Esophagus muscularis mucosa (tissue), 4 donors: ENCODE measurements at places on chromosomes 2 and 18. TPM values are rescaled to one million over a fixed set of nuclear protein-coding genes. Genes with fewer than 3 reads are reported as not detected.

DNA sequence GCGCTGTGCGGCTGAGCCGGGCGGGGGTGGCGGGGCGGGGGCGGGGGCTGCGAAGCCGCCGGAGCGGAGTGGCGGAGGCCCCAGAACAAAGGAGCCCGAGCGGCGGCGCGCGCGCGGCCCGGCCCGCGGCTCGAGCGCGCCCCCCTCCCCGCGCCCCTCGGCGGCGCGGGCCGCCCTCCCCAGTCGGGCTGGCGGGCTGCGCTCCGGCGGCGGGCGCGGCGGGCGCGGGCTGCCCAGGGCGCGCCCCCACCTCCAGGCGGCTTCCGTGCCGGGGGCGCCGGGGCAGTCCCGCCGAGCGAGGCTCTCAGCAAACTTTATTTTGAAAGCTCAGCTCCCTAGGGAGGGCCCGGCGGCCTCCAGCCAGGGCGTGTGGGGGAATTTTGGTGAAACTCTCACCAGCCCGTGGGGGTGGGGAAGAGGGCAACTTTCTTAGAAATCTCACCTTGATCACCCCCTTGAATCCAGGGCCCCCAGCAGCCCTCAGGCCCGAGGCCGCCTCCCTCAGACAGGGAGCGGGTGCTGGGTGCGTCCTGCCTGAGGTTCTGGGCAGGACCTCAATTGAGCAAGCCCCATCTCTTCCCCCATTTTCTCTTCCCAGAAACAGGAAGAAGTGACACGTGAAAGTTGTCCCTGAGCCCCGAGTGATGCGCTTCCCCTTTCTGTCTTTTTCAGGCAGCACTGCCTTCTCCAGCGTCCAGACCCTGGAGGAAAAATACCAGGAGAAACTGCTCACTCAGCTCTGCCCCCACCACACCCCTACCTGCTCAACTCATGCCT lies 786 bp downstream of the TET3 start:
- DNase-seq, result no peak

DNA sequence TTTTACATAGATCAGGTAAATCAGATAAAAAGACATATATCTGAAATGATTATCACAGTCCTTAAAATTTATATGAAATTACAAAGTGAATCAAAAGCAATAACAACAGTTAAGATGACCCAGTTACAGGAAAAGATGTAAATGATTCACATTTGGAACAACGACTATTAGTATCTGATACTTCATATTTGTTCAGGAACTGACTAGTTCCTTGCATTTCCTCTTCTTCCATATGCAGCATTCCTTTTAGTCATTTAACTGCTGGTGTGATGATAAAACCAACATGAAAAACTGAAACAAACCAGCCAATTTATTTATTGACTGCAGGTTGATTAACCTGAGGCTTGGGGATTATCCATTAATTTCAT lies 75.2 kb downstream of the RBMS1 start:
- no peak for DNase-seq

- DNase-seq, result no peak
Measured at GRCh38 chr2:7971841-7972240, 710.0 kb upstream of the ID2 start.

DNA sequence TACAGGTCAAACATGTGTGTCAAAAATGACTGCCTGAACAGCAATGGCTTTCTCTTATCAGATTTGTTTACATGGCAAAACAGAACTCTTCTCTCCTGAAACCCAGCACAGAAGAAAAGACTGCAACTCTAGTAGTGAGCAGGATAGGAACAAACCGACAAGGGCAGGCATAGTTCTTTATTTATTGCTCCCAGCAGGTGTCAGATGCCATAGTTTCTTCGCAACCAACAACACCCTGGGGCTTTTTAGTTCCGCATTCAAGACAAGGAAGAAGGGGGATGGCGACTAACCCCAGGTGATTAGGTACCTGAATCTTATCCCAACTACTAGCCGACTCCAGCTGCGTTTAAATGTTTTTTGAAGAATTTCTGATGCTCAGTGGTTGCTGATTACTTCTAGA lies 367.5 kb upstream of the FIGN start:
- DNase-seq, result no peak

DNA sequence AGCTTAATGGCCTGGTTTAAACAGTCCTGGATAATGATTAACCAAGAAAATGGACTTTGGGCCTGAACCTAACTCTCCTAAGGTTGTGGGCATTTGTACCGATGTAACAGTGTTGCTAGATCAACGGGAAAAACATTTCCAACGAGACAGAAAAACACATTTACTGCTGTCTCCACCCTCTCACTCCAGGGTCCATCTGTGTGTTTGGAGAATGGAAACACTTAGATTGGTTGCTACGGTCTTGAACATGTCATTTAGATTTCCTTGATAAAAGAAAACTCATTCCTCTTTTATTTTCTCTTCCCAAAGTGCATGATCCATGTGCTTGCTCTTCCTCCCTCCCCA lies 88.0 kb downstream of the SOCS6 start:
- DNase-seq, result no peak

- peak; percentile 96 for DNase-seq
Measured at GRCh38 chr18:3261373-3262233, at the start of gene MYL12B. MYL12B (plus strand) TSS chr18:3262133; CDS start chr18:3272899, 10,766 bp downstream.

- no peak for DNase-seq
Measured at GRCh38 chr2:189066037-189066436, 91.9 kb downstream of the COL3A1 start.

DNA sequence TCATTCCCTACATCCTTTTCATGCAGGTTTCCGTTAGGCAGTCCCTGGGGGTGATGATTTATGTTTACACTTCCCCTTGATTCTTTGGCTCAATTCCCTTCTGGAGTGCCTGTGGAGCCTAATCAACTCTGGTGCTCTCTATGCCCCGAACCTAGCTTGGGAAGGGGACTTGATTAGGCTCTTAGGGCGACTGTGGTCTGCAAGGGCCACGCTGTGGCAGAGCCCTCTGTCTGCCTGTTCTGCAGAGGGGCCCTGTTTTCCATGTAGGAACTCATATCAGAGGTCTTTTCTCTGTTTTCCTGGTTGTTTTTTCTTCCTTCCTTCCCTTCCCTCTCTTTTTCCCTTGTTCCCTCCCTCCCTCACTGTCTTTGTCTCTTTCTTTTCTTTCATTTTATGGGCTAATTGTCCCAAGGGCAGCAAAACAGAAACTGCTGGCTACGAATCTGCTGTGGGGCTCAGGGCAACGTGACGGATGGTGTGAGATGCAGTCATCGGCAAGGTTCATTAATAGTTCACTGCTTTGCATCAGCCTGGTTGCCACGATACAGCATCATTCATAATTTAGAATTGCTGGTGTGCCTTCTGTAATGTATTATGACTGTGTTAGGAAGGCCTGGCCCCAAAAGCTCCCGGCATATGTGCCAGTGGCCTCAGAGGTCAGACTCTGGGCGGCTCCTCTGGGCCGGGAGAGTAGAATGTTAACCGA lies 134.5 kb downstream of the NAPG start:
- no peak for DNase-seq

- peak; percentile 91 for DNase-seq
Measured at GRCh38 chr18:32545631-32546030, 74.9 kb upstream of the GAREM1 start.

DNA sequence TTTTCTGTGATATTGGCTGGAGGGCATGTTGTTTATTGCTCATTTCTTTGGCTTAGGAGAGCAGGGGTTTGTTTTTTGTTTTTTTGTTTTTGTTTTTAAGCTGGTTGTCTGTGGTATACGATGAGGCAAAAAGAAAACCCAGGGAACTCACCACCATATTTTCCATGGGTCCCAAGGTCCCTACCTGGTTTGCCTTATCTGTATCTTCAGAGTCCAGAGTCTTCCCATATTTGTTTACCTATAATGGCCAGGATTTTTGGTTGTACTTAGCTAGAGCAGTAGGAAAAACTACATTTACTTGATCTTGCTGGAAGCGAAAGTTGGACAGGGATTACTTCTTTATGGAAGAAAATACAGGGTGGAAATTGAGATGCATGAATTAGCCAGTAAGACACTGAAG lies 9.5 kb downstream of the LCLAT1 start:
- DNase-seq, result no peak

DNA sequence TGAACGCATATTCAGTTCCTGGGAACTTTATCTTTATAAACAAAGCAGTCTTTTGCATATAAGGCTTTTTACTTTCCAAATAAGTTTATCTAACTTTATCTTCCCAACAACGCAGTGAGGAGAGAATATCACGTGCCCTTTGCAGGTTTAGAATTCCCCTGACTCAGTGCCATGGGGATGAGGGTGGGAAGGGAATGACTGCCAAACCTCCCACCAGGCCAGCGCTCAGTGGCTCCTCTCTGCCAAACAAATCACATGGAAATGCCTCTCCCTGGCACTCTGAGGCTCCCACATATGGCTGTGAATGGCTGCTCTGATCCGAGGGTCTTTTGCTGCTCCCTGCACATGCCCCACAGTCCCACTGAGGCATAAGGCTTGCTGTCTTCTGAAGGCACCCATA lies 158.3 kb downstream of the DNAH6 start:
- DNase-seq, result no peak

DNA sequence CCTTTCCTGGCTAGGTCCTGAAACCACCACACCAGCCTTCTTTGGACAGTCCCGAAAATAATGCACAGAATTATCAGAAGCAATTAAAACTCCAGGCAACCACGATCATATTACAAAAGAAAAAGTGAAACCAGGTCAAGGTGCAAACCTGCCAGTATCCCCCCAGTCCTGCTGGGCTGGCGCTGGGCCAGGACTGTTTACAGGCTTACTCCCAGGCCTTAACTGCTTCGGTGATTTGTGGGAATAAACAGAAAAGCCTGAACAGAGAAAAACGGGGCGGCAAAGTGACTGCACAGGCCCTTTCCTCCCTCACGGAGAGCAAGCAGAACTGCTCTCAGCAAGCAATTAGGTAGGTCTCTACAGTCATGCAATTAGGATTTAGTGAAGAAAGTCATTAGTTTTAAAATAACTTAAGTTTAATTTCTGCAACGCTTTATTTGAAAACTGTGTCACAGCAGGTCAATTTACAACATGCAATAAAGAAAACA lies 1.3 kb downstream of the HDAC4 start:
- no peak for DNase-seq

GRCh38 chr2:205717175-205717846 lies 35.0 kb downstream of the NRP2 start:
- no peak for DNase-seq

- DNase-seq, result no peak
Measured at GRCh38 chr2:145116834-145117725, 597.2 kb upstream of the ZEB2 start.

DNA sequence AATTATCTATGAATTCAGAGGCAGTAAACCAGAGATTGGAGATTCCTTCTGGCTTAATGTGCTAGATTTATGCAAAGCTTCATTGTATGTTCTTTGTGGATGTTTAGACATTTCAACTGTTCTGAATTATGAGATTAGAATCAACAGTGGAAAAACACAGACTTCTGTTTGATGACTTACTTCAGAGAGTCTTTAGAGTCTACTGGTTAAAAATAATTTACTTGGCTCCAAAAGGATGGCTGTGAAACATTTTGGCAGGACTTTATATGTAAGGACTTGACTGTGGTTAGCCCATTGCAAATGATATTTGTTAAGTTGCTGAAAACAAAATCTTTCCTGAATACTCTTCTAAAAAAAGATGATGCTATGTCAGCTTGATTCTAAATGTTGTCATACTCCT lies 25.5 kb upstream of the LRRC30 start:
- no peak for DNase-seq

DNA sequence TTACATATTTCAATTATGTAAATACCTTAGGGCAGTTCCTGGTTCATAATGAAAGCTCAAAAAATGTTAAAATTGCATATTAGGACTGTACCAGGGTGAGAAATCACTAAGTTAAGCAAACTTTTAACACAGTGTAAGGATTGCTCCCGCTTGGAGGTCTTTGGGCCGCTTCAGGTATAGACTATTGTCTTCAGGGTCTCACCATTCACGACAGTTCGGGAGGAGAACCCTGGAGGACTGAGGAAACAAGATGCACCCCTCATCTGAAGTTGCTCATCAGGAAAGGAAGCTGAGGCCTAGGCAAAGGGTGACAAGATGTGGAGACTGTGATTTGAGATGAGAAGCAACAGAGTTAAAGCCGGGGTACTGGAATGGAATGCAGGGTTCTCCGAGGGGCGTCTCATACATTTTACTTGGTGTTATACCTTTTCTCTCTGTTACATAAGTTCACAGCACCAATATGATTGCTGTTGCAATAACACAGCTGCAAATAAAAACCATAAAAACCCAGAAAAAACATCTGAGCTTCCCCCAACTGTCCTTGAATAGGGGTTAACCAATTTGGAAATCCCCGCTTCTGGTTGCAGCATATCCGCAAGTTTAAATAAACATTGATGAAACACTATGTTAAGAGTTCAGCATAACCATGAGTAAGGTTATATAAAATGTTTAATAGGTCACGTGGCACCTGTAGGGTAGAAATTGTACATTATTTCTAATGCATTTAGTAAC lies 40.1 kb downstream of the FBXO48 start:
- DNase-seq, result peak; percentile 29

DNA sequence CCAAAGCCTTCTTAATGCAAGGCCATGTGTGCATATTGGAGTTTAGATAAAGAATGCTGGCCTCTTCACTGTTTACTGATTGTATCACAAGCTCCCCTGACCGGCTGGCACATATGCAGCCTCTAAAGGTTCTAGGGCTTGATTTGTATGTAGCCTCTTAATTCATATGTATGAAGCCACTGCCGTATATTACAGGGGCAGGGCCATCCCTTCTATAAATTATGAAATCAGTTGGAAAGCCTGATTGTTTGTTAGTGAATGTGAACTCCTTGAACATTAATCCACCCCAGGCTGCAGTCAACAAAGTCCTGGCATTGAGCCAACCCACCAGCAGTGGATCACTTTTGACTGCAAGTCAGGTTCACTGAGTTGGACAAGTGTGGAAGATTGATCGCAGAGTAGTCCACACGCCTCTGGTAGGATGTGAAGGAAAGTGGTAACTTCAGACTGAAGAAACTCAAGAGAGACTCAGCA lies 61.6 kb upstream of the PARD3B start:
- DNase-seq, result no peak

DNA sequence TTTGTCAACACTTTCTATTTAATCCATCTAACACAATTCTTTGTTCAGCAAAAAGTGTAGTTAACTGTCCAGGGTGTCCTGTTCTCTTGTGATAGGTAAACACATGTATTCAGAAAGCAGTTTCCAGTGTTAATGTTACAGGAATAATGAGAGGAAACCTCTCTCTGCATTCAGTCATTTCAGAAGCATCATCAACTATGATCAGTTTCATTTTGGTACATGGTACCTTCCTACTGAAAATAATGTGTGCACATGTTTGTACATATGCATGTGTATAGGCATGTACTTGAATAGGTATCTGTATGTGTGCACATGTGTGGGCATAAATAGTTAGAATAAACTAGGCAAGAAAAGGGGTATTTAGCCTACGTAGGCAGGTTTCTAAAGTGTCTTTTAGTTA lies 16.6 kb downstream of the EFEMP1 start:
- no peak for DNase-seq

GRCh38 chr18:64031411-64031810 lies 61.5 kb downstream of the SERPINB8 start:
- DNase-seq, result no peak

The FER1L5 gene
- total RNA-seq, result under 0.01 TPM

The PLCL1 gene
- 79.3 TPM for total RNA-seq

The TTR gene
- total RNA-seq, result not detected

The IL36RN gene
- total RNA-seq, result not detected

The BMP10 gene
- not detected for total RNA-seq

The GPR35 gene
- 4.0 TPM for total RNA-seq

The BOK gene
- 55.8 TPM for total RNA-seq
